ENCODE measurements at places on chromosomes 3 and 15.
A peak's percentile ranks its signal among the peaks of the same experiment; 100 is the strongest.

GRCh38 chr3:25697553-25697952 lies 32.8 kb upstream of the TOP2B start:
- no peak for DNase-seq

GRCh38 chr3:124774841-124775402 lies 44.7 kb downstream of the UMPS start:
- DNase-seq = no peak

GRCh38 chr3:166390303-166390702 lies 553.1 kb upstream of the BCHE start:
- DNase-seq = no peak

GRCh38 chr3:107664614-107665013 lies 141.9 kb downstream of the BBX start:
- no peak for DNase-seq

DNA sequence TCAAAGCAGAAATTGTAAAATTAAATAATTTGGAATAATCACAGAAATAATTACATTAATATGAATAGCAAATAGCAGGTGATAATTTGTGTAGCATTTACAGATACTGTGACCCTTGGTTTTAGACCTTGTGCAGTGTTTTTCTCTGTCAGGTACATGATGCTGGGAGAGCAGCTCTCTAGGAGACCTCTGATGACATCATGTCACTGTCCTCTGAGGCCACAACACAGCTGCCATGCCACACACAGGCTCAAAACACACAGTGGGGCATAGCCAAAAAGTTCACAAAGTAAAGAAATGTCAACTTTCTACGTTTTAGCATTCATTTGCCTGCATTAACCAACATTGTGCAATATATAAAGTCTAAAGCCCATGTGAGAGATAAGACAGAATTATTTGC lies 71.8 kb upstream of the ZBTB20 start:
- DNase-seq = no peak

DNA sequence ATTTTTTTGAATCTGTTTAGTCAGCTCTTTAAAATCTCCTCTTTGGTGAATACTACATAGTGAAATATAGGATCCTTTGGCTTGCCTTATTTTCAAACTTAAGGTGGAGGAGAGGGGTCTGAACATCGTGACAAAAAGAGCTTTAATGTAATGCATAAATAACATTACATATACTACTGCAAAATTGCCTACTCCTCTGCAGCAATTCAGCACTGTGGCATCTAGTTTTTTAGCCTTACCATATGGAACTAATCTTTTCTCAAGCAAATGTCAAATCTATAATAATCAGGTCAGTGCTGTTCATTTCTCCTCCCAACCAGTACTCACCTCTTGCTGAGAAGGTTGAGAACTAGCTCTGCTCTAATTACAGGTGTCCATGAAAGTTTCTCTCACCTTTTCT lies 394.0 kb upstream of the CDIN1 start:
- DNase-seq = no peak

GRCh38 chr3:16816048-16816780 lies 68.5 kb upstream of the PLCL2 start:
- DNase-seq = no peak

GRCh38 chr3:162538491-162538890 lies 1041.9 kb downstream of the OTOL1 start:
- DNase-seq = no peak

DNA sequence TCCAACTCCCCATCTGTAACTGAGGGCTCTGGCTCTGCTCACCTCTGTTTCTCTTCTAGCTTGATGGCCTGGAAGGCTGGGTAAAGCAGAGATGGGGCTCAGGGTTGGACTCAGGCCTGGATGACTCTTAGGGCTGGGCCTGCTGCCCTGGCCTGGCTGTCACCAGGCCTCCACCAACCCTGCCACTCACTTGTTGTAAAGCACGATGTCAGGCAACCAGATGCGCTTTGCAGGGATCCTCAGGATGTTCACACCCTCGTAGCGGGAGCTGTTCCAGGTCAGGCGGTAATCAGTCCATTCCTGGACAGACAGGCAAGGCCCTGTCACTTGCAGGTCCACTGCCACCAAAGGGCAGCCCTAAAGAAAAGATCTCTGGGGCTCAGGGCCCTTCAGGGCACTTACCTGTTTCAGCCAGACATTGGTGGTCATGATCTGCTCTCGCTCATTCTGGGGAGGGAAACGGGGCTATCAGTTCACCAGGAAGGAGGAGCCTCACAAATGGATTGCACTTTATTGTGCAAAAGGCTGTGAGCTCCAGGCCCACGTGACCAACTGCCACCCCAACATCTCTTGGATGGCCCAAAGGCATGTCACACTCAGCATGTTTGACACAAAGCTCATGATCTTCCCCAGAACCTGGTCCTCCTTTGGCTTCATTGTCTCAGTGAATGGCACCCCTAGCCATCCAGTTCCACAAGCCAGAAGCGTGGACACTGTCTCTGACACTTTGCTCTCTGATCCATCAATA lies 9.9 kb downstream of the CHRNB4 start:
- no peak for DNase-seq

DNA sequence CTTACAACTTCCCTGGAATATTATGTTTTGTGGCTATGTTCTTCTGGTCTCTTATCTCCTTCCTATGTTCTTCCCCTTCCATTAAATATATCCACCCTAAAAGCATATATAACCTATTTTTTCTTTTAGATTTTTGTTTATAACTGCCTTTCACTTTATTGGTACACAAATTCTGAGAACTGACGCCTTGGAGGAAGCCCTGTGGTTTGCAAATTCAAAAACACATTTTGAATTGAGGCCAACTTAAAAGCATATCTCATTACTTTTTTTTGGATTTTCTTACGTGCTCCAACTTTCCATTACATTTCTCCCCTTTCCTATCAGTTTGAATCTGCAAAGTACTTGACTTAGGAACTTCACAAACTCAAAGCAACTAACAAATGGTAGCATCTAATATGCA lies 15.3 kb upstream of the COLQ start:
- DNase-seq = no peak

GRCh38 chr3:141392897-141393734 lies 24.8 kb downstream of the ZBTB38 start:
- DNase-seq = peak; percentile 49
